ENCODE measurements at places on chromosomes 4 and X. TPM values are rescaled to one million over a fixed set of nuclear protein-coding genes. Genes with fewer than 3 reads are reported as not detected.
A peak's percentile ranks its signal among the peaks of the same experiment; 100 is the strongest.

The MBNL3 gene
- 85.1 TPM for total RNA-seq

The NUDT11 gene
- 1.2 TPM for total RNA-seq

The DMP1 gene
- not detected for total RNA-seq

The MTNR1A gene
- total RNA-seq: not detected

The PTPN13 gene
- 158 TPM for total RNA-seq

The OSTC gene
- total RNA-seq: 70.9 TPM

The LRRC66 gene
- 0.29 TPM for total RNA-seq

GRCh38 chr4:114087596-114088230 lies 108.3 kb upstream of the ARSJ start:
- no peak for DNase-seq

- peak; percentile 83 for DNase-seq
Measured at GRCh38 chr4:2792711-2793585, at the start of gene SH3BP2. Gene SH3BP2, plus strand, starts transcription at chr4:2793085. Its CDS starts 27,533 bp downstream, at chr4:2820618.

DNA sequence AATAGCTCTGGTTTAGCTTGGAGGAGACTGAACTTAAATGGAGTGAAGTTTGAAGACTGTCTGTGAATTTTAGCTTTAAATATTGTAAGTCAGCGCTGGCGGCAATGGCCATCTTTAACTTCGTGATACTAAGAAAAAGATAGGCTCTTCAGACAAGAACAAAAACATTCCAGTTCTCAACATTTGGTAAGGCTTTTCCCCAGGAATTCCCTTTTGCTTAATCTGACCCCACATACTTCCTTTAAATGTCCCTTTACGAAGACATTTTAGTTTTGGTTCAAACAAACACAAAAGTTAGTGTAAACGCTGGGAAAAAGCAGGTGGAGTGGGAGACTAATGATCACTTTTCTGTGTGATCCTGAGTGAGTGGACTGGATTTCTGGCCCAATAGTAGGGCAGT lies 106.2 kb downstream of the MAML3 start:
- no peak for DNase-seq

DNA sequence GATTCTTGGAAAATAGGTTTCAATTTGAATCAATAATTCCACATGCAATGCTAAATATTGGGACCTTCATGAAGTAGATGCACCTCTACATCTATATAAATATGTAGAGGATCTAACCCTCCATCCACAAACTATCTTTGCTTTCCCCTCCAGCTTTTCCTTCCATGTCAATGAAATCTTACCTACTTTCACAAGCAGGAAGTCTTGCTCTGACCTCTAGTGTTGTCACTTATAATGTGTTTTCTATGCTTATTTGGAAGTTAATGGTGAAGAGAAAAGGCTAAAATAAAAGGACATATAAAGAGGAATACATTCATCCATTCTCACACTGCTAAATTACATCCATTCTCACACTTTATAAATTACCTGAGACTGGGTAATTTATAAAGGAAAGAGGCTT lies 472.7 kb upstream of the DIAPH2 start:
- DNase-seq: no peak

DNA sequence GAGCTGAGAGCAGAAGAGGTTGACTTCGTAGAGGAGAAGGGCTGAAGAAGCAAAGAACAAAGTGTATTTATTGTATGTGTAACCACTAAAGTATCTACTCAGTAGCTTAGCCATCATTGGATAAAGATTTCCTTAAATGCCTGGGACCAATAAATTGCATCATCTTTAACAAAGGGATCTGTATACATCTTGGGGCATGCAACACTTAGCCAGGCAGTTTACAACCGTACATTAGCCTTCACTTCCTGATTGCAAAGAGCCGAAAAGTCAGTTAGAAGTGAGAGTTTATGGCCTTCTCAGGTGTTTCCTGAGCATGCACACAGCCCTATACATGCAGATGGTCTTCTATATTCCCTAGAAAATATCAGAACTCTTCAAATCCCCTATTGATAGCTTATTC lies 68.0 kb upstream of the MAGED1 start:
- DNase-seq: no peak

GRCh38 chr4:188841523-188841922 lies 702.3 kb downstream of the TRIML1 start:
- DNase-seq: no peak

DNA sequence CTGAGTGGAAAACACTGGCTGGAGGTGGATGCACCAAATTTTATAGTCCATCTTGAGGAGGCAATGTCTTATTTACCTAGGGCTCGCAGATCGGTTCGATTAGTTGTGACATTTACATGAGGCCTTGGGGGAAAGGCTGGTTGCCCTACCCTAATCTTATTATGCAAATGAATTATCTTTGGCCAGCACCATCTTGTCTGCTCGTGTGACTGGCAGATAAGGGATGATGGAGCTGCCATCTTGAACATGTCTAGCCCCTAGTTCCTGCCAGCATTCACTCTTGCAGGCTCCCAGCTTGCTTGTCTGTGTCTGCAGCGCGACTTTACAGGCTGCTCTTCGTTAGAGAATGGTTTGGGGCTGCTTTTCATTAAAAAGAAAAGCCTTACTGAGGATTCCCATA lies 61.9 kb downstream of the SEC24B start:
- no peak for DNase-seq
